Activated naive CD8-positive, alpha-beta T cell treated with anti-CD3 and anti-CD28 coated beads, Interleukin-2, amount 10 ng/mL, durations not matched to agents 7 days and 5 days (primary cell): ENCODE measurements at places on chromosomes 16 and 17. TPM values are rescaled to one million over a fixed set of nuclear protein-coding genes. Genes with fewer than 3 reads are reported as not detected.

EVPLL gene
- not detected for total RNA-seq

ARL4D gene
- total RNA-seq: 2.2 TPM

RHOT2 gene
- 183 TPM for total RNA-seq

- DNase-seq: no peak
These were observed 11.7 kb upstream of the COX10 start for GRCh38 chr17:14057591-14057990.

GRCh38 chr17:81095383-81095762 is 60.4 kb downstream of the BAIAP2 start:
- no peak for DNase-seq

DNA sequence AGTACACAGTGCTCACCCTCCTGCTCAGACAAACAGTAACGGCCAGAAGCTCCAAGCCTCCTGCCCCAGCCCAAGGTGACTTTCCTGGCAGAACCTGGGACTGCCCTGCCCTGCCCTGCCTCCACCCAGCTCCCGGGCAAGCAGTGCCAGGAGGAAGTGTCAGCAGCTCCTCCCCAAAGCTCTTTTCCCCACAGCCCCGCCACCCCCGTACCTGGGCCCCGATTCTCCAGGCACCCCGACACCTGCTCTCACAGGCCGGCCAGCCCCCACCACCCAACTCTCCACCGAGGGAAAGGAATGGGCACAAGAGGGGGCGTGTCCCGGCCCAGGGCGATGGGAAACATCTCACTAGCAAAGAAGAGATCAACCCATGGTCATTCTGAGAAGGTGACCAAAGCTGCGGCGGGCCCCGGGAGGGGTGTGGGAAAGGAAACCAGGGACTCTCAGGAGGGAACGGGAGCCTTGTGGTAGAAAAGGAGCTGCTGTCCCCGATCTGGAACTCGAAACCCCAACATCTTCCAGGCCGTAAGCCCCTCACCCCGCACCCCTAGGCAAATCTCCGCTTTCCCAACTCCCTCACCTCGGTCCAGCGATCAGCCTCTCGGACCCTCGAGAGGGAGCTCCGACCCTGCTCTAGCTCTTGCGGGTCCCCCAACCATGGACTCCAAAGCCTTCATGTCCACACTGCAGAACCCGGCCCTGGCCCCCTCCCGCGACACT is 1.2 kb downstream of the BCAR1 start:
- no peak for DNase-seq

DNA sequence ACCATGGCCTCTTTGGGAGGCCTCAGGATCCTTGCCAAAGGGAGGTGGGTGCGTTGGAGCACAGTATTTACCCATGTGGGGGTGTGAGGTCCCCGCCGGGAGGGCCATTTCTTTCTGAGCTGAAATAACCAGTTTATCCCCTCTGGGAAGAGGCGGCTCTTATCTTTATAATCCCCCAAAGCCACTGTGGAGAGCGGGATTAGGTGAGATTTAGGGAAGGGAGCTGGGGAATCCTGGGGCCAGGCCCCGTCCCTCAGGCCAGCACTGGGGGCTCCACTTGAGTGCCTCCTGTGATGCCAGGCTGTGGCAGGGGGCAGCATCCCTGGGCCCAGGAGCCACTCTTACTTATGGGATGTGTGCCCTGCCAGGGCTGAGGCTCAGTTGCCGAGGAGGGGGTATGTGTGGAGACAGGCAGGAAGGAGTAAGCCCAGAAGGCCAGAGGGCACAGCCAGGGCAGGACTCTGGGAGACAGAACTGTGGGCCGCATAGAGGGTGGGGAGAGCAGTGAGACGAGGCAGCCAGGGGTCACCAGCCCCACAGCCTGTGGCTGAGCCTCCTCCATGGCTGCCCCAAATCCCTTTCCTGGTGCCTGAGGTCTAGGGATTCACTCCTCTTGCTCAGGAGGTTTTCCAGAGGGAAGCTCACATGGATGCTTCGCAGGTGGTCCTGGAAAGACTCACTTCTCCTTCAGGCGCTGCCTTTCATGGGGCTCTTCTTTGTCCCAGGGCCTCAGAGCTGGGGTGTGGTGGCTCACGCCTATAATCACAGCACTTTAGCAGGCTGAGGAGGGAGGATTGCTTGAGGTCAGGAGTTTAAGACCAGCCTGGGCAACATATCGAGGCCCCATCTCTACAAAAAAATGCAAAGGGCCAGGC is 25.0 kb downstream of the TMEM94 start:
- DNase-seq: no peak

GRCh38 chr16:27634779-27635178 is 84.8 kb downstream of the KATNIP start:
- DNase-seq: no peak

GRCh38 chr16:67884684-67885083 is at the start of gene NRN1L:
Gene NRN1L, plus strand, starts transcription at chr16:67884885. Its CDS starts 19 bp downstream, at chr16:67884904.
- no peak for DNase-seq

TCAP gene
- total RNA-seq: 2.7 TPM

DNA sequence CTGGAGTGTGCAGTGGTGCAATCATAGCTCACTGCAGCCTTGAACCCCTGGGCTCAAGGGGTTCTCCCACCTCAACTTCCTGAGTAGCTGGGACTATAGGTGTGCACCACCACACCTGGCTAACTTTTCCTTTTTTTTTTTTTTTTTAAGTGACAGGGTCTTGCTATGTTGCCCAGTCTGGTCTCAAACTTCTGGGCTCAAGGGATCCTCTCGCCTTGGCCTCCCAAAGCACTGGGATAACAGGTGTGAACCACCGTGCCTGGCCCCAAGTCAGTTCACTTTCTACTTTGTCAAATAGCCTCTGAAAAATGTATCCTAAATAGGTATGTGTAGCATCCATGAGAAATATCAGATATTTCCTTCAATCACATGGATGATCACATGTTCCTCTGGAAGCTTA is 9.9 kb upstream of the NFAT5 start:
- no peak for DNase-seq

CRK gene
- total RNA-seq: 21.9 TPM

- DNase-seq: no peak
These were observed 325.3 kb downstream of the UTP18 start for GRCh38 chr17:51585514-51586104.

ABAT gene
- total RNA-seq: 5.4 TPM

DNA sequence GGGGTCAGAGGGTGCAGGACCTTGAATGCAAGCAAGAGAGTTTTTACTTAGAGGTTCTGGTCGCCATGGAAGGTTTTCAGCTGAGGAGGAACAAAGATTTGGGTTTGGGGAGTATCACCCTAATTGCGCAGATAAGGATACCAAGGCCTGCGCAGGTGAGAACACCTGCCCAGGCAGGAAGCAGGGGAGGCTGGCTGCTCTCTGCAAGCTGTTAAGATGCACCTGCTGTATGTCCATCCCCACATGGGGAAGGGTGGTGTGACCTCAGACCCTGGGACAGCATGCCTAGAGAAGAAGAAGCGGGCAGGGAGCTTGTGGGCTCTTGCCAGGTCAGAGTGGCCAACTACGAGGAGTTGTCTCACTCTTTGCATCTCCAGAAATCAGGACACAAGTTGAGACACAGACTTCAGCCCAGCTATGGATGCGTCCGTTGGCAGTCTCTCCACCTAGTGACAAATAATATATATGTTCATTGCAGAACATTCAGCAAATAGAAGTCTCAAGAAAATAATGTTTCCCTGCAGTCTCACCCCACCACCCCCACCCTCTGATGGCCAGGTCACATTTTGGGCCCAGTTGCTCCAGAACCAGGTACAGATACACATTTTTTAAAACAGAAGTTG is 77.7 kb downstream of the SREBF1 start:
- no peak for DNase-seq
